CMK (cell line): ENCODE measurements at places on chromosomes 12 and 14.
A peak's percentile ranks its signal among the peaks of the same experiment; 100 is the strongest.

DNA sequence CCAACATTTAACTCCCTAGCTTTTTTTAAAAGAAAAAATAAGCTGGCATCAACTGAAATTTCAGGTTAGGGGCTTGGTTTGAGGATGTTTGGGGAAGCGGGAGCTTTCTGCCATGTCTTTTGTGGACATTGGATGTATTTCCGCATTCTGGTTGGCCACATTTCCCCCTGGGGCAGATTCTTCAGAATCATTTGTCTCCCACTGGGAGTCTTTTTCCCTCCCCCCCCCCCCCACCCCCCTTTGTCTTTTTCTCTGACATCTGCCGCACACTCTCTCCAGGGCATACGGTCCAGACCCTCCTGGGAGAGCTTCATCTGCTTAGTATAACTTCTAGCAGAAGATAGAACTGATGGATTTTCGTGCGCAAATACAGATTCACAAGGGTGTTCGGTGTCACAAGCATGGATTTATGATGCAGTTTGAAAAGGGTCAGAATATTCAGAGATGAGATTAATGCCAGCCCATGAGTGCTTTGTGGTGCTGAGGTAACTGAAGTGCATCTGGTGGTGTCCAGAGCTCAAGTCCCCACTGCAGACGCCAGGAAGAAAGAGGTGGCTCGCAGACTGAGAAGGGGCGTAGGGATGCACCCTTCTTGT lies 40.2 kb downstream of the ETV6 start:
- no peak for DNase-seq

DNA sequence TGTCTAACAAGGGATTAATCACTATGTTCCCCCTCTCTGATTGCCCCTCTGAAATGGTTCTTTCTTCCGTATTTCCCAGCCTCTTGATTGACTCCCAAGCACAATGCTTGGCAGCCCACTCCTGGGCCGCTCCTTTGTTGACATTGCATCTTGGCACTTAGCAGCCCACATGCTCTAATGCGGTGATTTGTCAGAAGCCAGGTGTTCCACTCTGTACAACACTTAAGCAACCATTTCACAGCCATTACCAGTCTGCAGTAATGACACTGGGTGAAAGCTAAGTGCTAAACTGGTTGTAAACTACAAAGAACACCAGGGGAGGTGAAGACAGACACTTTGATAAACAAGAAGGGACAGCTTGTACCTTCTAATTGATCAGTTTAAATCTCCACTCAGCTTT lies 353.5 kb downstream of the TMEM132D start:
- no peak for DNase-seq

- DNase-seq: no peak
Observed at GRCh38 chr12:46370792-46371717, 1.5 kb downstream of the SLC38A2 start.

DNA sequence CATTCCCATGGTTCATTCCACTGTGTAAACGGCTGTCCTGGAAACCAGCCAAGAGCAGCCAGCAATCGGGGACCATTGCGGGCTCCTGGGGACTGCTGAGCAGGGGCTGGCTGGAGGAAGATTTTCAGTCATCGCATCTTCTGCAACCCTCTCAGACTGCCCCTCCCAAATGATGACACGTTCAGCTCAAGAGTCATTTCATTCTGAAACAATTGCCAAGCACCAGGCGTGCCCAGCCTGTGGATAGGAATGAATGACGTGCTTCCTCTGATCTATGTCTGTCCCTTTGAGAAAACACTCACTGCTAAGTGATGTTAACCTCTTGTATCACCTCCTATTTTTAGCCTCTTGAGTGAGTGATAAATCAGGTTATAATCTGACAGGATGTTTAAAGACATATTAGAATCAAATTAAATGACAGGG lies 62.0 kb downstream of the NDUFA12 start:
- no peak for DNase-seq

DNA sequence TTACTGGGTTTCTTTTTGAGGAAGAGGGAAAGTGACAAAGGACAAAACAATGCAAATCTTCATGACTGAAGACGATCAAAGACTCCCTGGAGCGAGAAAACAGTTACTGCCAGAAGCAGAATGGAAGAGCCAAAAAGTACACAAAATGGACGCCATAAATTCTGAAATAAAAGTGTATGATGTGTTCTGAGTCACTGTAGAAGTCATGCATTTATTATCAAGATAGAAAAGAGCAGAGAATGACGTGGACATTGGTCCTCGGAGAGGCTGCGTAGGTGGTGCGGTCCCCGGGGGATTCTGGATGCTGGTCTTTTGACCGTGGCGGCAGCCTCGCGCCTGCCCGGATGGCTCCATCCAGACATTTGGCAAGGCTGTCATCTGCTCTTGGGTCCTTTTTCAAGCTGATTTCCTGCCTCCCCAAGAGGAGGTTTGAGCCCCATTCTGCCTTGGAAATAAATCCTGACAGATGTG lies 52.8 kb downstream of the C14orf132 start:
- no peak for DNase-seq

- DNase-seq: no peak
Observed at GRCh38 chr12:102990419-102990818, 32.9 kb downstream of the ASCL1 start.

GRCh38 chr12:112503512-112503911 lies 84.8 kb downstream of the PTPN11 start:
- DNase-seq: no peak

- DNase-seq: no peak
Observed at GRCh38 chr14:74014299-74014698, 4.8 kb downstream of the ENTPD5 start.

- DNase-seq: no peak
Observed at GRCh38 chr14:56040121-56040520, 78.1 kb upstream of the PELI2 start.

GRCh38 chr14:101063121-101063520 lies 159.6 kb upstream of the RTL1 start:
- no peak for DNase-seq

GRCh38 chr12:51171884-51172514 lies 936 bp downstream of the TFCP2 start:
- DNase-seq: no peak

- no peak for DNase-seq
Observed at GRCh38 chr12:108616941-108617858, 16.5 kb downstream of the SELPLG start.

DNA sequence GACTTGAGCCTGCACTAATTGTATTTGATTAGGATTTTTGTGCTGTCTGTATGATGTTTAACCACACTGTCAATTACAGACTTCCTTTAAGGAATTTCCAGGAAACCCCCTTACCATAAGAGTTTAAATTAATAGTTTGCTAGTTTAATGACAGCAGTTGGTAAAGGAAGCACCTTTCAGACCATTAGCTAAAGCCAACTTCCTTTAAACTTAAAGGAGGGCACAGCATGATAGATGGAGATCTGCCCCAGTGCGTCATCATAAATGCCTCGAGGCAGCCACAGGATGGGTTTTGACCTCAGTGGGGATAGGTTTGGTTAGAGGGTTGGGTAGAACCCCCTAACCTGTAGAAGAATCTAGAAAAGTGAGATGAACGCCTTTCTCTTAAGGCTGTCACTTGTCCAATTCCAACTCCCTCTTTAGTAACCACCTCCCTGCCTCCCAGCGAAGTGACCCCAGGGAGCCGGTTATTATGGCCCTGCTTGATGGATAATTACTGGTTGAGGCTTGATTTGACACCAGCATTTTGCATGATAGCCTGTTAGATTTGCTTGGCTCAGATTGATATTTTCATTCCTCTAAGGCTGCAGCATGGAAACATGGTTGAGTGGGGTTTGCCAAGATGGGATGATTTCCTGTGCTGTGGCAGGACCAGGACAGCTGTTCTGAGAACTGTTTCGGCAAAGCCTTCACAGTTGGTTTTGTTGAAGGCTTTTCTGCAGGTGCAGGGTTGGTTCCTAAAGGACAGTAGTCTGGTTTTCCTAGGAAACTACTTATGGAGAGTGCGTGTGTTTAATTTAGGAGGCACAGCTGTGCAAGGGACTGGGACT lies 62.7 kb downstream of the CHST11 start:
- no peak for DNase-seq

DNA sequence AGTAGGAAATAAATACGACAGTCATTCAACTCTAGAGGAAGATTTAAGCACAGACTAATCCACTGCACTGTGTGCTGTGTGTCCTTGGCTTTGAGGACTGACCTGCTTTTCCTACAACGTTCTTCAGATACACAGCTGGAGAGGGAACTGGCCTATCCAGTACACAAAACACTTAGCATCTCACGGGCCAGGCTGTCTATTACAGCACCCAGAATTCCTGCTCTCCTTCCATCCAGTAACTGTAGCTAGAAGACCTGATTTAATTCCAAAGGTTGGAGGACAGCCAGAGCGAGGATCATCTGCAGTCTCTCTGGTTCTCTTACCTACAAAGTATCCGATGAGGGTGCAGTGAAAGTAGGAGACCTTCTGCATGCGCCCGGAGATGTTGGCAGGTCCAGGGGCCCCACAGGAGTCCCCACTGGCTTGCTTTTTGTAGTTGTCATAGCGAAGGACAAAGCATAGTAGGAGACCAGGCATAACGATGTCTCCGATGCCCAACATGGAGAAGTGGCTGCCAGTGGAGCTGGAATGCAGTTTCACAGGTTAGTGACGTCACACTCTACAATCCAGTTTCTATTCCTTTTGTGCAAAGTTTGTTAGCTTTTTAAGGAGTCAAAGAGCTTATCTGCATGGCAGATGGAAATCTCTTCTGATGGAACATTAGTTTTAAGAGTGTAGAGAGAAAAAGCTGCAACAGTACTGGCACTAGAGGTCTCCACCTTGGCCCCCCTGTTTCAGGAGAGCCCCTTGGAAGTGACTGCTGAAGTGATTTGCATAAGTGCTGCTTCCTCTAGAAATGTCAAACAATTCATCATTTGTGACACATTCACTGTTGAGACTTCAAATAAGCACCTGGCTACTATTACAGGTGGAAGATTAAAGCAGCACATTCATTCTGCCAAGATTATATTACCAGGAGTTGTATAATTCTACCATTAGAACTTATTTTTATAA lies 41.7 kb downstream of the ACADS start:
- no peak for DNase-seq

DNA sequence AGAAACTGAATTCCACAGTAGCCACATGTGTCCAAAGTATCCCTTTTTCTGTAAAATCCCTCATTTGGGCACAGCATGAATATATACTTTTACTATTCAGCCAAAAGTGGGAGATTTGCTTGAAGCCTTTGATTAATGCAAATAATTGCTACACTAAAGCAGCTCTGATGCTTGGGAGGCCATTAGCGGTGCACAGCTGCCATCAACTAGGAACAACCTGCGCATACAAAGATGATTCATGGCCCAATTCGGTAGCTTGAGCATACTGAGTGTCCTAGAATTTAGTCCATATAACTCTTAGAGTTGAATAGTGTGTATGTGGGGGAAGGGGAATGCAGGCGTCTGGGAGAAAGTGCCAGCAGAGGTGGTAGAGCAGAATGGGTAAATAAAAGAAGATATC lies 277.0 kb upstream of the RMST start:
- no peak for DNase-seq

- DNase-seq: peak; percentile 12
Observed at GRCh38 chr14:51776102-51776894, 84.1 kb upstream of the GNG2 start.

GRCh38 chr12:39846971-39847650 lies 227.5 kb upstream of the ABCD2 start:
- no peak for DNase-seq

GRCh38 chr14:101723061-101723595 lies 38.4 kb upstream of the PPP2R5C start:
- no peak for DNase-seq

DNA sequence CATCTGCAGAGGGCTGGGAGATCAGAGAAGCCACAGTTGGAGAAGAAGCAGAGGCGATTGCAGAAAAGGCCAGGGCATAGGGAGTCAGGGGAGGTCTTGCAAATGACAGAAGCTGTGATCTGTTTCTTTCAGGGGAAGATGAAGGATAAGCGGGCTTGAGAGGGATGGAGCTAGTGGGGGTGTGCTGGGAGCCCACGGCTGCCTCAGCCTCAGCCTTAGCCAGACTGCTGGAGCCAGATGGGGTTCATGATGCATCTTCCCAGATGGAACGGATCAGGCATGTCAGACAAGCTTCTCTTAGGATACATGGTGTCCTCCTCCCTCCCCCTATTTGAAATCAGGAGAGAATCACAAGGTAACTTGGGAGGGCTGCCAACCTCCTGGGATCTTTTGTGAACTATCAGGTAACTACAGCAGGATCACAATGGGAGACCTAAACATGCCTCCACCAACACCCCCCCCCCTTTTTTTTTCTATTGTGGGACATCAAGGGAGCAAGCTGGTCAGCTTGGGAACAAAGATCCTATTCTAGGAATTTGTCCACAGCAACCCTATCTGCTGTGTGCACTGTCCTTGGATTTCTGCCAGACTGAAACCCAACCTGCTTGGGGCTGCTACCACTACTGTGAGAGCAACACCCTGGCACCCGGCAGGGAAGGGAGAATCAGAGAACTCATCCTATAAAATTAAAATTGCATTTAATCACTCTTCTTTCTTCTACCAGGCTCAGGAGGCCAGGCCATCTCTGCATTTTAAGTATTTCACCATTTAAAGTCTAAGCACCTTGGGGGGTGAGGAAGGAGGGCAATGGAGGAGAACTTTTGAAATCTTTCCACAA lies 10.7 kb upstream of the ATP2A2 start:
- DNase-seq: peak; percentile 27

DNA sequence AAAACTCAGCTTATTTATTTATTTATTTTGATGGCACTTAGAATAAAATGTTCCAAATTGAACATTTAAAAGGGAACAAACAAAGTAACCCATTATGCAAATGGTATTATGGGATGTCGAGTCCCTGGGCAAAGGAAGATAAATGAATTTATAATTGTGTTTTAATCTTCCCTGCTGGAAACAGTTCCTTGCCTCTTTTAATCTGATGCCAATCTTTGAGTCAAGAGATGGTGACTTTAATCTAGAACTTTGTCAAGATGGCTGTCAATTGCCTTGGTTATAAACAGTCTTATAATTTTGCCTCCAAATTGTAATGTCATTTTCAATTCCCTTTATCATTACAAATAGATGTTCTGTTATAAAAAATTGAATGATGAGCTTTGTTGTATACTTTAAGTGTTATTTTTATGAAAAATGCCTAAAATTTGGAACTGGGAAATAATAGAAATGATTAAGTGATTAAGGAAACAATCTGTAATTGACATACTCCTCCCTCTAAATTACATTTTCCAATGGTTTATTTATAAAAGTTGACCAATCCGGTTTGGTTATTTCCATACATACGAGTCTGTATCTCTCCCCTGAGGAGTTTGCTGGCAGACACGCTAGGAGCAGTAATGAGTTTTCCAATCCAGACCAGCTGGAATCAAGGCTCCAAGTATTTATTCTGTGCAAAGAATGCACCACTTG lies 134.9 kb upstream of the FRMD6 start:
- no peak for DNase-seq

GRCh38 chr12:124302241-124302806 lies 7.4 kb downstream of the RFLNA start:
- no peak for DNase-seq

GRCh38 chr12:96083020-96083719 lies 47.8 kb upstream of the LTA4H start:
- DNase-seq: no peak
